ENCODE measurements at places on chromosomes 7 and 10. TPM values are rescaled to one million over a fixed set of nuclear protein-coding genes. Genes with fewer than 3 reads are reported as not detected.

GRCh38 chr10:78188446-78188845, 154.8 kb downstream of the RPS24 start:
- DNase-seq, result no peak
- no peak overlapping the region for H3K27ac ChIP-seq
- H3K27me3 ChIP-seq, result no peaks in the 10 kb centered on the region
- H3K4me1 ChIP-seq, result peaks cover 15% of the 10 kb centered on the region
- no peak overlapping the region for H3K4me3 ChIP-seq

DNA sequence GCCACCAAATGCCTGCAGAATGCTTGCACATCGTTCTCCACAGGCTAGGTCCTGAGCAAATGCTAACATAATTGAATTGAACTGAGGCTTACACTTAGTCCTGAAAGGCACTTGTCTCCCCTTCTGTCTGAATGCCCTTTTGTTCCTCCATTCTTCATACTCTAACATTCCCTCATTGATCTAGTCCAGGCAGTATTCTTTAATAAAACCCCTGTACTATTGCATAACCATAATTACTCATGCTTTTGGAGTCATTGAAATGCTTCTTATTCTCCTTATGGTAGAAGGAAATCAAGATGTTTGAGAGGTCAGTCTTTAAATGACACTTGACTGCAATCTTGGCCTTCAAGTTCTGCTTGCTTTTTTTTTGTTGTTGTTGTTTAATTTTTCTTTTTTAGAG, 7.1 kb downstream of the PI4K2A start:
- H3K4me3 ChIP-seq, result no peak overlapping the region
- peaks cover 32% of the 10 kb centered on the region for H3K36me3 ChIP-seq
- peaks cover 4% of the 10 kb centered on the region for H3K4me1 ChIP-seq
- H3K27ac ChIP-seq, result no peak overlapping the region
- no peak for DNase-seq
- no peaks in the 10 kb centered on the region for H3K27me3 ChIP-seq

SEMA3D gene
- total RNA-seq, result 41.0 TPM

DNA sequence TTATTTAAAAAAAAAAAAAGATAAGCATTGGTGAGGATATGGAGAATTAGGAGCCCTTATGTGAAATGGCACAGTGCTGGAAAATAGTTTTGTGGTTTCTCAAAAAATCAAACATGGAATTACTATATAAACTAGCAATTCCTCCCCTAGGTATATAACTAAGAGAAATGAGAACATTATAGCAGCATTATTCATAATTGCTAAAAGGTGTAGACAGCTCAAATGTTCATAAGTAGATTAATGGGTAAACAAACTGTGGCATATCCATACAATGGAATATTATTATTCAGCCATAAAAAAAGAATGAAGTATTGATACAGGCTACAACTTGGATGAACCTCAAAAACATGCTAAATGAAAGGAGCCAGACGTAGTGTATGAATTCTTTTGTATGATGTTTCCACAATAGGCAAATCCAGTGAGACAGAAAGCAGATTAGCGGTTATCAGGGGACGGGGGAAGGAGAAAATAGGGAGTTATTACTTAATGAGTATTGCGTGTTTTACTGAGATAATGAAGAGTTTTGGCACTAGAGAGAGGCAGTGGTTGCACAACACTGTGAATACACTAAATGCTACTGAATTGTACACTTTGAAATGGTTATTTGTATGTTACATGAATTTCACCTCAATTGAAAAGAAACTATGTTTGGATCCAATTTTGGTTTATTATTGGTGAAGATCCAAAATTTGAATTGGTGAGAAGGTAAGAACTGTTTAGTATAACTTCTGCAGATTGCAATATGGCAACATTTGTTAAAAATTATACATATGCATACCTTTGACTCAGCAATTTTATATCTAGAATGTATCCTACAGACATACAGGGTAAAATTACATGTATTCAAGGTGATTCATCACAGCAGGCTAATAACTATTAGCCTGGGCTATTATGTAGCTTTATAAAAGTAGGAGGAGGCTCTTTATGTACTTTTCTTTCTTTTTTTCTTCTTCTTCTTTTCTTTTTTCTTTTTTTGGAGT, 69.7 kb downstream of the VCL start:
- DNase-seq, result no peak
- H3K27me3 ChIP-seq, result no peaks in the 10 kb centered on the region
- H3K36me3 ChIP-seq, result peaks cover 2% of the 10 kb centered on the region
- H3K27ac ChIP-seq, result no peak overlapping the region

GNAT3 gene
- total RNA-seq, result not detected

DNA sequence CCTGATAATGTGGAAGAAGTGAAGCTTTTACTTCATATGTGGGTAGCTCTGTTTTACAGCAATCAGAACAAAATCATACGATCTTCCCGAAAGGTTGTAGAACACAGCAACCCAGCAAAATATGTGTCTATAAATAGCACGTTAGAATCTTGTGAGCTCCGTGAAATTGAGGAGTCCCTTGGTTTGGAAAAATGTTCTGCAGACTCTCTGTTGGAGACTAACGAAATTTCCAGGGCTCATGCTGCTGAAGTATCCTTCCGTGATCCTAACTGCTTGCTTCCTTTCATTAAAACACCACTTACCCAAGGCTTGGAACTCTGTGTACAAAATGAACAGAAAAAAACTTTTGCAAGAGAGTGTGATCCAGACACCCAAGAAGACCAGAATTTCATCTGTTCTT, 57.5 kb downstream of the TASOR2 start:
- H3K4me3 ChIP-seq, result no peak overlapping the region
- peaks cover 11% of the 10 kb centered on the region for H3K36me3 ChIP-seq
- H3K27ac ChIP-seq, result no peak overlapping the region
- no peak for DNase-seq

MSMB gene
- not detected for total RNA-seq

DNA sequence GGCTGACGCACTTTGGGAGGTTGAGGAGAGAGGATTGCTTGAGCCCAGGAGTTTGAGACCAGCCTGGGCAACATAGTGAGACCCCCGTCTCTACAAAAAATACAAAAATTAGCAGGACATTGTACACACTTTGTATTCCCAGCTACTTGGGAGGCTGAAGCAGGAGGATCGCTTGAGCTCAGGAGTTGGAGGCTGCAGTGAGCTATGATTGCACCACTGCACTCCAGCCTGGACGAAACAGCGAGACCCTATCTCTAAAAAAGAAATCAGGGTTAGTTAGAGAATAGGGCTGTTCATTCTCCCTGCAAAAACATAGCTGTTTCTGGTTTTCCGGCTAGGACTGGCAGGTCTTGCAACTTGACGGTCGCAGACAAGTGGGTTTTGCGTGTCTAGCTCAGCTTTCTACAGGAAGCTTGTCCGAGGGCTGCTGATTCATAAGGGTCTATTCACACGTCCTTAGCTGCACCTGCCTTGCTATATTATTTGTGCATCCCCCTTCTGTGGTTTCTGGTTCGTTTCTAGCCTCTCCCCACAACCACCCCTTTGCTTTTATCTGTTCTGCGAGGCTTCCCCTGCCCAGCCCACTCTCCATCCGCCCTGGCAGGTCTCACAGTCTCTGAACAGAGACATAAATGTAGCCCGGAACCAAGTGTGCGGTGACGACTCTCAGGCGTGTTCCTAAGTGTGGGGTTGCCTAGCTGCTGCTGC, 10.7 kb downstream of the AMZ1 start:
- peaks cover 21% of the 10 kb centered on the region for H3K36me3 ChIP-seq
- DNase-seq, result no peak
- H3K4me3 ChIP-seq, result no peak overlapping the region
- H3K27me3 ChIP-seq, result no peaks in the 10 kb centered on the region
- H3K27ac ChIP-seq, result no peak overlapping the region

DNA sequence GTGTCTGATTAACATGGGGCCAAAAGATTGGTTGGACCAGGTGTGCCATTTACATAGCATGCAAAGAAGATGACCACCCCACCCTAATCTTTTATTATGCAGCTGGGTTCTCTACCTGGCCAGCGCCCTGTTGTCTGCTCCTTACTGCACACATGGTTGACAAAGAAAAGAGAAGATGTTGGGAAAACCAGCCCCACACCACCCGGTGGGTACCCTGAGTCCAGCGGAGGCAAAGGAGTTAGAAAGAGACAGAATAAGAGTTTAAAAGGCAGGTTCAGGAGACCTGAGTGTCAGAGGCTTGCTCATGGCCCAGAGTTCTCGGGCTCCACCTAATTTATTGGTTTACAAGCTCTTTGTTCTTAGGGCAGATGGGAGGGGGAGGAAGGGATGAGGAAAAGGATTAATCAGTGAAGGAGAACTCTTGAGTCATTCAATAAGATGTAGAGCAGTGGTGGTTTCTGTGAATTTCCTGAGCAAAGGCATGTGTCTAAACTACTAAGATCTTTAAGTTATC, 24.1 kb upstream of the ABCA13 start:
- no peaks in the 10 kb centered on the region for H3K4me1 ChIP-seq
- no peak overlapping the region for H3K27ac ChIP-seq
- no peaks in the 10 kb centered on the region for H3K27me3 ChIP-seq
- no peak overlapping the region for H3K4me3 ChIP-seq

GIMAP1 gene
- 1.2 TPM for total RNA-seq

- H3K36me3 ChIP-seq, result no peaks in the 10 kb centered on the region
- DNase-seq, result no peak
- H3K27me3 ChIP-seq, result no peaks in the 10 kb centered on the region
- H3K4me3 ChIP-seq, result no peak overlapping the region
- no peaks in the 10 kb centered on the region for H3K4me1 ChIP-seq
These were observed 980.9 kb downstream of the GATA3 start for GRCh38 chr10:9035355-9035754.

DNA sequence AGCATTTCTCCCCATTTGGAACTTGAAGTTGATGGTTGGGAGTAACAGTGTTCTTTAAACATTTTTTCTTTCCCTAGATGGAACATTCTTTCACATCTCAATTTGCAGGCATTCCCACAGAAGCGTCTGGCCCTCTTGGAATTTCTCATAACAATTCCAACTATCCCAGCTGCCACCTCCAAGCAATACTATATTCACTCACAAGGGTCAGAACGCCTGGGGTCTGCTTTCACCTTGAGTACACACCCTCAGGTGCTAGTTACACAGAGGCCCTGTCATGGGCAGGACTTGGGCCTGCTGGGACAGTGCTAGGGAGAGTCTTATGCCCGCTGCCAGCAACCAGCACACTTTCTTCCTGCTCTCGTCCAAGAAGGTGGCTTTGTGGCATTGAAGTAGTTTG, 136.5 kb downstream of the JCAD start:
- no peak overlapping the region for H3K27ac ChIP-seq
- no peaks in the 10 kb centered on the region for H3K27me3 ChIP-seq
- no peaks in the 10 kb centered on the region for H3K36me3 ChIP-seq
- H3K4me1 ChIP-seq, result no peaks in the 10 kb centered on the region

DNA sequence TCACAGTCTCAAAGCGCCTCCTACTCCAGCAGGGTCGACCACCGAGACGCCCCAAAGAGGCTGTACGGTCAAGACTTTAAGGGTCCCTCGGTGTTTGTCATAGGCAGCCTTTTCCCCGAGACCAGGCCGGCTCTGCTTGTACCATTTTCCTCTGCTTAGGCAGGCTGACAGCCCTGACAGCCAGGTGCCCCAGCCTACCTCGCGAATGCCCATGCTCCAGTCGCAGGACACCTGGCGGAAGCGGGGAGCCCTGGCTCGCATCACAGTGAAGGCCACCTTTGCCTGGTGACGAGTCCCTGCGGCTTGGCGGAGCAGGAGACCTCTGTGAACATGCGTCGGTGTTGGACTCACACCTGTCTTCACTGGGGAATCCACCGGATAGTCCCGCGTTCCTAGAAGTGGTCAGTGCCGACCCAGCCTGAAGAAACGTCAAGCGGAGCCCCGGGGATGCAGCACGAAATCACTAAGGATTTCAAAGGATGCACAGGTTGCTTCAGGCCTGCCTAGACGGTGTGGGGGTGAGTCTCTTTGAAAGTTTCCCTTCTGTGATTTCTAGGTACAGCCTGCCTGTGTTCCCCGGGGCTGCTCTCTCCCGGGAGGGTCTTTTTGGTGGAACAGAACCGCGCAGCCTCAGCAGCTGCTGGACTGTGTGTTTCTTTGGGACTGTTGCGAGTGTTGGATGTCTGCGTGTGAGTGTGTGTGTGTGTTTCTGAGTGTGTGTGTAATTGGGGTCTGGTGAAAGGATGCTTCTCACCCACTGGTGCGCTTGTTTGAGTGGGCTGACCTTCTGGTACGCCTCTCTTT, 30.5 kb upstream of the ZNF273 start:
- no peak for DNase-seq
- H3K36me3 ChIP-seq, result no peaks in the 10 kb centered on the region
- H3K27ac ChIP-seq, result no peak overlapping the region
- no peaks in the 10 kb centered on the region for H3K27me3 ChIP-seq
- H3K4me3 ChIP-seq, result no peak overlapping the region
- H3K4me1 ChIP-seq, result peaks cover 9% of the 10 kb centered on the region

C1GALT1 gene
- total RNA-seq, result 36.1 TPM

DNA sequence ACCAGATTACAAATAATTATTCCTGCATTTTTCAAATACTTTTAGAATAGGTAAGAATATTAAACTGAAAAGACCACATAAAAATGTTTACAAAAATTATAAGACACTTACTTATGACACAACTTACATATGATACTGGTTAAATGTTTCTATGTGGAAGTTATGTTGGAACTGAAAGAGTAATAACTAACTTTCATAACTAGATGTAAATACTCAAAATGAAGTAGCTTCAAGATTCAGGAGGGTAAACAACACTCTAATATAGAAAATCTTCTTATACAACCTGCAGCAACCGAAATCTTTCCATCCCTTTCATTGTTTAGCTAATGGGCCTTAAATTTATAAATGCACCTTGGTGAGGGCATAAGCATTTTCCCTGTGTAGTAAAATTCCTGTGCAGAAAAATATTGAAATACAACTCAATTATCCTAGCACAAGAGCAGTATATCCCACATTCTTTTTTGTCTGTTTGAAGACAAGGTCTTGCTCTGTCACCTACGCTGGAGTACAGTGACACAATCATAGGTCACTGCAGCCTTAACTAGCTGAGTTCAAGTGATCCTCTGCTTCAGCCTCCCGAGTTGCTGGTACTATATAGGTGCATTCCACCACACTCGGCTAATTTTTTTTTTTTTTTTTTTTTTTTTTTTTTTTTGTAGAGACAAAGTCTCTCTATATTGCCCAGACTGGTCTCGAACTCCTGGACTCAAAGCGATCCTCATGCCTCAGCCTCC, 14.8 kb upstream of the RNF148 start:
- no peaks in the 10 kb centered on the region for H3K27me3 ChIP-seq
- H3K36me3 ChIP-seq, result no peaks in the 10 kb centered on the region
- H3K4me3 ChIP-seq, result no peak overlapping the region
- no peak overlapping the region for H3K27ac ChIP-seq
- no peak for DNase-seq
- H3K4me1 ChIP-seq, result no peaks in the 10 kb centered on the region

PLXNA4 gene
- total RNA-seq, result 29.7 TPM

DNA sequence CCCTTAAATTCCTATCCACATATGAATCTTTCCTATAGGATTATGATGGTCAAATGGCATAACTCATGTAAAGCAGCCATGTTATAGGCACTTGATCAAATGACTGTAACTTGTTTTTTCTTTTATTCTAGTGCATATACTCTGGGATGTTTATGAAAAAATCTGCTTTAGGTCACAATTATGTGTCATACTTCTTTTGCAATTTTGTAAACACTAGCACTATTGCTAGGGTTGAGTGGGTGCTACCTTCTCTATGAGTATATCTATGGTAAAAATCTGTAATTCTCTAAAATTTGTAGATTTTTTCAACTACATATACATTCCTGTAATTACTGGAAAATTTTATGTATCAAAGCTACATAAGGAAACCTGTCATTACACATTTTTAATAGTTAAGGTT, 50.0 kb downstream of the HGF start:
- H3K27me3 ChIP-seq, result no peaks in the 10 kb centered on the region
- no peak overlapping the region for H3K4me3 ChIP-seq
- H3K27ac ChIP-seq, result no peak overlapping the region
- H3K4me1 ChIP-seq, result no peaks in the 10 kb centered on the region

SP8 gene
- 0.69 TPM for total RNA-seq

GRCh38 chr7:111802194-111802772, 240.0 kb upstream of the IMMP2L start:
- no peak for DNase-seq
- no peaks in the 10 kb centered on the region for H3K4me1 ChIP-seq
- H3K27me3 ChIP-seq, result no peaks in the 10 kb centered on the region
- no peaks in the 10 kb centered on the region for H3K36me3 ChIP-seq
- H3K4me3 ChIP-seq, result no peak overlapping the region
- no peak overlapping the region for H3K27ac ChIP-seq
